ENCODE measurements at places on chromosomes 12 and 14.

- DNase-seq = no peak
Measured at GRCh38 chr12:109718390-109718789, 4.8 kb downstream of the FAM222A start.

- DNase-seq = no peak
Measured at GRCh38 chr12:12510141-12510540, 52.5 kb downstream of the DUSP16 start.

DNA sequence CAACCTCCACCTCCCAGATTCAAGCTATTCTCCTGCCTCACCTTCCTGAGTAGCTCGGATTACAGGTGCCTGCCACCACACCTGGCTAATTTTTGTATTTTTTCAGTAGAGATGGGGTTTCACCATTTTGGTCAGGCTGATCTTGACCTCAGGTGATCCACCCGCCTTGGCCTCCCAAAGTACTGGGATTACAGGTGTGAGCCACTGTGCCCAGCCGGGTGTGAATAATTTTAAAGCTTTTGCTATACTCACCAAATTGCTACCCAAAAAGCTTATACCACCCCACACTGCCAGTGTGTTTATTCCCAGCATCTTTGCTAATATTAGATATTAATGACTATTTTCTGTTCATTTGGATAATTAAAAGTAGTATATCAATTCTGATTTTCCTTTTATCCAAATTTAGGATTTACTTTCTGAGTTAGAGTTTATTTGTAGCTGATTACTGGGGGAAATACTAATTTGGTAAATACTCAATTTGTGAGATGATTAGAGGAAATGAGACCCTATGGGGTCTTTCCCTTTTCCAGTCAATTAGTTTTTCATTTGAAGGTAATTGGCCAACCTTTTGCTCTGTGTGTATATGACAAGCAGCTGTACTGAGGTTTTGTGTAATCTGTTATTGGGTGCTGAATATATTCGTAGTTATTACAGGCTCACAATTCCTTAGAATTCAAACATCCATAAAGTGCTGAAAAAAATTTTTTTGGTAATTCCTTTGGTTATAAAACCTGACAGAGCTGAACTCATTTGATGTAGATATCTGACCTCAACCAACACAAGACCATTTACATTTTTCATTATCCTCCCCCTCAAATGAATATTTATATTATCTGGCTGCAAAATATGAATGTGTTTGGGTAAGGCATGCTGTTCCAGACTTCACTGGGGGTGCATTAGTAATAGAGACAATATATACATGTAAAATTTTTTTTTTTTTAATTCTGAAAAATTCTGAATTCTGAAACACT is 73.6 kb downstream of the ANO6 start:
- no peak for DNase-seq

- no peak for DNase-seq
Measured at GRCh38 chr14:93978735-93979134, 2.4 kb upstream of the ASB2 start.

DNA sequence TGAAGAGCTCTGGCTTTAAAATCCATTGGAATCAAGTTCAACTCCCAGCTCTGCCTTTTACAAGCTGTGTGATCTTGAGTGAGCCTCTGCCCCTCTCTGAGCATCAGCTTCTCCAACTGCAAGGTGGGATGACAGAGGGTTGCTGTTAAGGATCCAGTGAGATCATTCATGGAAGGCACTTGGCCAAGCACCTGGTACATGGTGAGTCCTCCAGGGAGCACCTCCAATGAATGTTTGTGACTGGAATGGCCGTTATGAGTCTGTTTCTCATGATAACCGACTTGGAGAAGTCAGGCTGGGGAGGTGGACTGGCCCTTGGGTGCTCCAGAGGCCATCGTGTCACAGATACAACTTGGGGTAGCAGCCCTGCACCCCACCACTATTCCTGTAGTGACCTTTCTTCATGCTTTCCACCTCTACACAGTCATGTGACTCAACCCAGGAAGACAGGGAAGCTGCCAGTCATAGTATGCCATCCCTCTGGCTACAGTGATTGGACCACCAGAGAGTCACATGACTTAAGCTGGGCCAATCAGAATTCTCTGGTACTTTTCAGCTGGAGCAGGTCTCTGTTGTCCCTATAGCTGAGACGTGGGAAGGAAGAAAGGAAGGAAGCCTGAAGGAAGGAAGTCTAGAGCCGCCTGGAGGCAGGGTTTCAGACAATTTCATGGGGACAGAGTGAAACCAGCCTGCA is 146.5 kb upstream of the MYL2 start:
- DNase-seq = no peak

- no peak for DNase-seq
Measured at GRCh38 chr12:104895415-104895814, 62.7 kb downstream of the SLC41A2 start.

DNA sequence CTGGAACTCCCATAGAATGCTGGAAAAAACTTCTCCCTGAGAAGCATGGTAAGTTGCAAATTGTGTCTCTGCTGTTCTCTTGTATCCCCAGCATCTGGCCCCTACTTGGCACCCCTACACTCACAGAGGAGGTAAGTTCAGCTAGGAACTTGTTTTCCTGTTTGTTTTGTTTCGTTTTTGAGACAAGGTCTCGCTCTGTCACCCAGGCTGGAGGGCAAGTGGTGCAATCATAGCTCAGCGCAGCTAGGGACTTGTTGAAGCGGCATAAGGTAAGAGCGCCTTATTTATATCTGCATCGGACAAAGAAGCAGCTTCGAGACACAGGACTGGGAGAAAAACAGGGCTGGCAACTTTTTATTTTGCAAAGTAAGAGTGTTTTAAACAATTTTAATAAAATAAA is 18.5 kb upstream of the ANO2 start:
- DNase-seq = no peak

DNA sequence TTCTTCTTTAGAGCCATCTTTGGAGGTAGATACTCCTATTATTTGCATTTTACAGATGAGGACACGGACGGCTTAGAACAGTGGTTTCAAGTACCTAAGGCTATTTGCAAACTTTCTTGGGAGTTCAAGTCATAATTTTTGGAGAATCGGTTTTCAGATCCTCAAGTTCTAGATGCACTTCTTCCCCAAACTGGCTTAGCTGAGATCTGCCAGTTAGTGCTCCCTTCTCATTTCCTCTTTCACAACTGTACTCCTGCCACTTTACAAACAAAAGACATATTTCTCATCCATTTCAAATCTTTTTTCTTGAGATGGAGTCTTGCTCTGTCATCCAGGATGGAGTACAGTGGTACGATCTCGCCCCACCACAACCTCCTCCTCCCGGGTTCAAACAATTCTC is 77.3 kb downstream of the HELB start:
- DNase-seq = no peak

DNA sequence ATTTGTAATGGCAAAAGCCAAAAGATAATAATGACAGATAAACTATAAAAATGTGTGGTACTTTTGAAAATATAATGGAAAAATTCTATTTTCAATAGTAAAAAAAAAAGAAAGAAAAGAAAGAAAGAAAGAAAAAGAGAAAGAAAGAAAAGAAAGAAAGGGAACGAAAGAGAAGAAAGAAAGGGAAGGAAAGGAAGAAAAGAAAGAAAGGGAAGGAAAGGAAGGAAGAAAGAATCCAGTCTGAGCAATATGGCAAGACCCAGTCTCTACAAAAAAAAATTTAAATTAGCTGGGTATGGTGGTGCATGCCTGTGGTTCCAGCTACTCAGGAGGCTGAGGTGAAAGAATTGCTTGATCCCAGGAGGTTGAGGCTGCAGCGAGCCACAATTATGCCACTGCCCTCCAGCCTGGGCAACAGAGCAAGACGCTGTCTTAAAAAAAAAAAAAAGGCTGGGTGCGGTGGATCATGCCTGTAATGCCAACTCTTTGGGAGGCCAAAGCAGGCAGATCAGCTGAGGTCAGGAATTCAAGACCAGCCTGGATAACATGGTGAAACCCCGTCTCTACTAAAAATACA is 38.4 kb downstream of the EAPP start:
- no peak for DNase-seq

- no peak for DNase-seq
Measured at GRCh38 chr12:44367916-44368315, 508.2 kb downstream of the NELL2 start.

- DNase-seq = no peak
Measured at GRCh38 chr12:25725470-25725869, 172.4 kb upstream of the LMNTD1 start.

- no peak for DNase-seq
Measured at GRCh38 chr14:24857277-24857676, 192.7 kb downstream of the STXBP6 start.

GRCh38 chr14:103562179-103562428 is 353 bp downstream of the BAG5 start:
- DNase-seq = no peak

DNA sequence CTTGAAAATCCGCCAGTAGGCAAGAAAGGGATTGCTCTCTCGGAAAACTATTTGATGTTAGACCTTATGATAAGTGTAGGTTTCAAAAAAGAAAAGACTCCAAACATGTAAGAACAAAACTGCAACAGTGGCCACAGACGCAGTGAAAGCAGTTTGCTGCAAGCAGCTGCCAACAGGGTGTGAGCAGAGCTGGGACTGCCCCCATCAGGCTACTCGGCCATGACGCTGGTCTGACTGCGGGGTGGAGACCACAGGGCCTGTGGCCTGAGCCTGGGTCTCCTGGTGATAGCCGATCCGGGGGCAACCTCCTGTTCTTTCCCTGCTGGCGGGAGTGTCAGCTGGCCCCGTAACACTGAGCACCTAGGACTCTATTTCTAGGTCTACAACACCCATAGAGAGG is 63.2 kb downstream of the AMN start:
- no peak for DNase-seq

- no peak for DNase-seq
Measured at GRCh38 chr14:106662936-106663550, 1136.7 kb downstream of the TMEM121 start.

GRCh38 chr14:99274346-99275221 is 2.6 kb upstream of the BCL11B start:
- DNase-seq = no peak

DNA sequence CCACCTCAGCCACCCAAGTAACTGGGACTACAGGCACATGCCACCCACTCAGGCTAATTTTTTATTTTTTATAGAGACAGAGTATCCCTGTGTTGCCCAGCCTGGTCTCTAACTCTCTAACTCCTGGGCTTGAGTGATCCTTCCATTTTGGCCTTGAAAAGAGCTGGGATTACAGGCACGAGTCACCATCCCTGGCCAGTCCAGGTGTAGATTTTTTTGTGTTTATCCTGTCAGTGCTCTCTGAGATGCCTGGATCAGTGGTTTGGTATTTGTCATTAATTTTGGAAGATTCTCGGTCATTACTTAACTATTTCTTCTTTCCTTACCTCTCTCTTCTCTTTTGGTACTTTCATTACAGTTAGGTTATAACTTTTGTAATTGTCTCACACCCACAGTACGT is 5.3 kb upstream of the HIF1A start:
- no peak for DNase-seq

- no peak for DNase-seq
Measured at GRCh38 chr14:72164420-72165228, 232.4 kb downstream of the RGS6 start.

DNA sequence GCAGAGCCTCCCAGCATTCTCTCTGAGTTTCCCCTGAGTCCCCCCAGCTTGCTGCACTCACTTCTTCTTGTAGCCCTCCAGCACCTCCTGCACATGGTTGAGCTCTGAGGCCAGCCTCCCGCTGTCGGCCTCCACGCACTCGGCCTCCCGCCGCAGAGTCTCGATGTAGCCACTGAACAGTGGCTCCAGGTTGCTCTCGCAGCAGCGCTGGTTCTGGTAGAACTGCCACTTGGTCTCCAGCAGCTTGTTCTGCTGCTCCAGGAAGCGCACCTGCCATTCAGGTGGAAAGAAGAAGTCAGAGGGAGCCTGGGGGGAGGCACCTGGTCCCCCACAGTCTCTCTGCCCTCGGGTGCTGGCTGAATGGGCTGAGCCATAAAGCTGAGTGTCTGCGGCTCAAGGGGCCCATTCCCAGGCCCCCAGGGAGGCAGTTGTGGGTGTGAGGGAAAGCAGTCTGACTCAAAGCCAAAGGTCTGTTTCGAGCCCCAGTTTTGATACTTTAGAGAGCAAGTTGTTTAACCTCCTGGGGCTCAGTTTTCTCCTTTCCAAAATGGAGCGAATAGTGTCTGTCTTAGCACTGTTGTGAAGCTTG is 2.3 kb downstream of the KRT85 start:
- no peak for DNase-seq

DNA sequence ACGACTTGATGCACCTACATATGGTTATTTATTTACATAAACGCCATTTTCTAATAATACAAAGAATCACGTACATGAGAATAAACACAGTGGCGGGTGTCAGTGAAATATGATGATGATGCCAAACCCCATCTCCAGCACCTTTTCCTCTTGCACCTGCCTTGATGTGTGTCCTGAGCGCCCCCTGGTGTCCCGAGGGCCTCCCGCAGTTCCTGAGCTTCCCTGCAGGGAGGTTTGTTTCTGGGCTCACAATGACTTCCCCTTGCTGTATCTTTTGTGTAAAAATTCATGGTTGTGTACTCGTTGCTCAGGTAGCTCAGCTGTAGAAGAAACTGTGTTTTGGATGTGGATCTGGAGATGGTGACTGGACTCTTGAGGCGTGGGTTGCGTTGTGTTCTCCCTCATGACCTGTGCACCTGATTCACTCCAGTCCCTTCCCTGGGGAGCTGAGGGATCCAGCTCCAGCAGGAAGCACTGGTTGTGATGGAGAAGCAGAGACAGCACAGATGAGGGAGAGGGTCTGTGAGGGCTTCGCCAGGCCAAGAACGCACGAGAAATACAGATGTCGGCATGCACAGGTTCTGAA is 1037.8 kb downstream of the TMEM121 start:
- DNase-seq = no peak

- DNase-seq = no peak
Measured at GRCh38 chr14:54192610-54193009, 204.2 kb upstream of the CDKN3 start.

DNA sequence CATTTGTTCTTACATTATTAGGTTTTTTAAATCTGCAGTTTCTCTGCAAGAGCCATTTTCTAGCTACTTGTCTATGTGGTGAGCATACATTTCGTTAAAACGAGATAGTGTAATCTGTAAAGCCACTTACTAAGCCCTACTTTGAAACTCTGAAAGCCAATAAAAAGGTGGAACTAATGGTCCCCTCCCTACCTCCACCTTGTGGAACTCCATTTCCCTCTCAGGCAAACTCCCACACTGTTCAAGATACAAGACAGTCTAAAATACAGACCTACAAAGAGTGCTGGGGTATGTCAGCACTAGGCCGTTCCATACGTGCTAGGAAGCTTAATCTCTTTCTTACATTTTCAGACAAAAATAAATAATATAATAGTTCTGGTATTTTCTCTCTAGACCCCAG is 74.1 kb downstream of the DUSP6 start:
- DNase-seq = no peak
